ENCODE measurements at places on chromosomes 3 and 15.
A peak's percentile ranks its signal among the peaks of the same experiment; 100 is the strongest.

- DNase-seq = no peak
These were observed 28.7 kb upstream of the RPS17 start for GRCh38 chr15:82568986-82569385.

- no peak for DNase-seq
These were observed 285.7 kb upstream of the CTNNB1 start for GRCh38 chr3:40913641-40914040.

DNA sequence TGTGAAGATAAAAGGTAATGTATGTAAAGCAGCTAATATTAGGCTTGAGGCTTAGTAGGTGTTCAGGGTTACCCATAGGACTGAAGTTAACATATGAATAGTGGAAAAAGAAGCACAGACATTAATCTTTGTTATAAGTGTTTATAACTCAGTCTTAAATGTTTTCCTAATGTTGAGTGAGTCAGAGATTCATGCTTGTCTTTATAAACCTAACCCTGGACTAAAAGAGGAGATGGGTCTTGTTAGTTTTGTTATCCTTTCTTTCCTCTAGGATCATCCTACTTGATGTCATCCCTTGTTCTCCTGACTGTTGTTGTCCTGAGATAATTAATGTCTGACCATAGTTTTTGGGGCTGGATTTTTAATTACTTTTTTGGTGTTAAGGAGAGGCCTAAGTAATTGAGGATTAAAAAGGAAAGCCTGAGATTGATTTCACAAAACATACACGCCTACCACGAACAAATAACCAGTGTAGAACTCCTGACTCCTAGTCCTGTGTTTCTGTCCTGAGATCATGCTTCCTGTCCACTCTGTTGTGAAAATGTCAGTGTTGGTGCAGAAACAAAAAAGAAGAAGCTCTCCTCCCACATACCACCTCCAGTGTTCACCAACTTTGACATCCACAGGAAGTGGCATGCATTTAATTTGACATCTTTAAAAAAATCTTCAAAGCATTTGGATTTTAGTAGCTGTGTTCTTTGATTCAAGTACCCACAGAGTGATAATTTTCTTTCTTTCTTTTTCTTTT is 8.4 kb downstream of the MITF start:
- DNase-seq = no peak

DNA sequence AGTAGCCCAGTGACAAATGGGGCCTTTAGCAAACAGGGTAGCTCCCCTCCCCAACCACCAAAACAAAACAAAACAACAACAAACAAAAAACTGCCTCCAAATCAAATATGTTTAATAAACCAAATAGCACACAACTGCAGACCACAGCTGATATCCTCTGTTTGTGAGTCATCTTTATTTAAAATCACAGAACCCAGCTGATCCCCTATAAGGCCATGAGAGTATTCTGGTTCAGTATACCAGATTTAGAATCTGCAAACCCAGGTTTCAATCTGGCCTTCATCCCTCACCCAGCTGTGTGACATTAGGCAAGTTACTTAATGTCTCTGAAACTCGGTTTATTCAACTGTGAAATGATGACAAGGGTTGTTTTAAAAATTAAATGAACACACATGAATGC is 124.5 kb downstream of the SUCLG2 start:
- no peak for DNase-seq

DNA sequence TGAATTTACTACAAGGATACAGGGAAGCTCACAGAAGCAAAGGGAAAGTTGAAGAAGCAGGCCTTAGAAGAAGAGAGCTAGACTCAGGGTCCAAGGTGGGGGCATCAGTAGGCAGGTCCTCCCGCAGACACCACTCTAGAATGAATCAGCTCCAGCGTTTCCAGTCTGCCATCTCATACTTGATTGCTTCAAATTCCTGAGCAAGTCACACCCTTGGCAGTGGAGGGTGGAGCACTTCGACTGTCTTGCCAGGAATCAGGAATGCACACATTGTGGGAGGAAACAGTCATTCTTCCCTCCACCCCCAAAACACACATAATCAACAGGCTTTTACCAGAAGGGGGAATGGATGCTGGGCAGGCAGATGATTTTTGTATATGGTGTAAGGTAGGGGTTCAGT is 78.5 kb downstream of the CHCHD6 start:
- DNase-seq = peak; percentile 48

DNA sequence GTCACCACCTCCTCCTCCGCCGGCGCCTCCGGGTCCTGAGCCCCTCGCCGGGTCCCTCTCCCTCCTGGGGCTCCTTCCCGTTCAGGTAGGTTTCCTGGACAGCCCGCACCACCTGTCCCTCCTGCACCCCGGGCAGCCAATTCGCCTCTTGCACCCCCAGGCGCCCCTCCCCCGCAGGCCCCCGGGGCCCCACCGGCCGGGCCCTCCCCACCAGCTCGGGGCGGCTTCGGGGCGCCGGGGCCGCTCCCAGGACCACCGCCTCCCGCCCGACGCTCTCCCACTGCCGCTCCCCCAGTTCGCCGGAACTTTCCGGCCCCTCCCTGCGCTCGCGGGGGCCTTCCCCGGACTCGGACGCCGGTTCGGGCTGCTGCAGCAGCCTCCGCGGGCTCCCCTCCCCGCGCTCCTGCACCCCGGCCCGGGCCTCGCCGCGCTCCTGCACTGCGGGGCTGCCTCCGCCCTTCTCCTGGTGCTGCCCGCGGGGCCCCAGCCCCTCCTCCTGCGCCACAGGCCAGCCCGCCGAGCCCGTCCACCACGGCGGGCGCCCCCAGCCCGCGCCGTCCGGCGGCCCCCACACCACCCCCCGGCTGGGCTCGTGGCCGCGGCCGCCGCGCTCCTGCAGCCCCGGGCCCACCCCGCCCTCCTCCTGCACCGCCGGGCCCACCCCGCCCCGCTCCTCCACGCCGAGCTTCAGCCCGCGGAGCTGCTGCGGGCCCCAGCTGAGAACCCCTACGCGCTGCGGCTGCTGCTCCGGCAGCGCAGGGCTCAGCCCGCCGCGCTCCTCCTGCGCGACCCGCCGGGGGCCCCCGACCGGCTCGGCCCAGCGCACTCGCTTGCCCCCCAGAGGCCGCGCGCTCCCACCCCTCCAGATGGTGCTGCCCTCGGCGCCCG is 587 bp upstream of the TNK2 start:
- peak; percentile 41 for DNase-seq

GRCh38 chr15:63500265-63501250 is 3.8 kb upstream of the USP3 start:
- DNase-seq = no peak

- DNase-seq = no peak
These were observed 2.8 kb upstream of the EIF4G1 start for GRCh38 chr3:184311633-184312032.

- DNase-seq = no peak
These were observed 64.5 kb downstream of the ALCAM start for GRCh38 chr3:105431200-105431599.

- no peak for DNase-seq
These were observed 741 bp upstream of the ZNF106 start for GRCh38 chr15:42491539-42492225.

- DNase-seq = no peak
These were observed 71.3 kb upstream of the LRTM1 start for GRCh38 chr3:54999159-54999558.

DNA sequence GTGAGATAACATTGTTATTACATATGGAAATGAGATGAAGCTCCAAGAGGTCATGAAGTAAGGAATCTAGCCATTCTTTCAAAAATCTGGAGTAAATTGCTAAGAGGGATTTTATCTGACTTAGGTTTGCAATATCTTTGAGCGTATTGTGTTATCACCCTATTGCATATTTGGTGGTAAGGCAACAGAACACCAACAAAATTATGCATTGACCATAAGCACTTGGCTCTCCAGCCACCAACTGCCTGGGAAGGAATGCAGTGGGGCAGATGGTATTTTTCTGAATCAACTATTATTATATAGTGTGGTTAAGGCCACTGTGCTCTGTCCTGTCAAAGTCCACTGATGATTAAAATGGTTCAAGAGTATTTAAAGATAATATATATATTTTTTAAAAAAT is 287.9 kb upstream of the SEMA6D start:
- no peak for DNase-seq

DNA sequence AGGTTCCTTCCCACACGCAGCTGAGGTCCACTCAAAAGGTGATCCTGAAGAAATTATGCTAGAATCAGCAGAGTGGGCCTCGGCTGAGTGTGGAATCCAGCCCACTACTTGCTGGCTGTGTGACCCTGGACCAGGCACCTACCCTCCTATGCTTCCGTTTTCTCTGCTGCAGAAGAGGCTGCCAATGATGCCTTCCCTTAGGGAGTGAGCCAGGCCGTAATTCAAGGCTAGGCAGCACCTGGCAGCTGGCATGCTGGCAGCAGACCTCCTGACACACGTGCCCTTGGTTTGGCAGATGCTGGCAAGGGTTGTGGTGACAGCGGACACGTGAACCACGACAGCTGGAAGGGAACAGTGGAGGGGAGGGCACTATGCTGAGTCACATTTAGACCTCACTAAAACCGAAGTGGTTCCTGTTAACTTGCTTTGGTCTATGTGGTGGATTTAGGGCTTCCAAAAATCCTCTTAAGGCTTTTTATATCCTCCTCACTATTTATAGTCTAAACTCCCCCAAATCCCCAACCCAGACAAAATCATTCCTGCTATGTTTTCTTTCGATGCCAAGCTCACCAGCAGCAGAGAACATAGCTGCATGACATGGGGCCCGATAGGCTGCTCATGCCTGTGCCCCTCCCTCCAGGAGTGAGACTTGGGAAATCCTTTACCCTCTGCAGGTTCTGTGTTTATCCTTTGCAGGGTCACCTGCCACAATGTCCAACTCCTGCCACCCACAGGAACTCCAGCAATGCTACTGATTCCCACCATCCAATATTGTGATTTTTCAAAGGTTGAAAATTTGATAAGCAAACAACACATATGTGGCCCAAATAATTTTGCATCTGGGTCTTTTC is 10.6 kb upstream of the PCSK6 start:
- DNase-seq = peak; percentile 85

GRCh38 chr3:169759256-169759655 is 5.6 kb downstream of the TERC start:
- DNase-seq = no peak

- no peak for DNase-seq
These were observed 3.7 kb upstream of the JMJD7 start for GRCh38 chr15:41824062-41824745.

- DNase-seq = no peak
These were observed 27.7 kb downstream of the POLQ start for GRCh38 chr3:121517953-121518655.

DNA sequence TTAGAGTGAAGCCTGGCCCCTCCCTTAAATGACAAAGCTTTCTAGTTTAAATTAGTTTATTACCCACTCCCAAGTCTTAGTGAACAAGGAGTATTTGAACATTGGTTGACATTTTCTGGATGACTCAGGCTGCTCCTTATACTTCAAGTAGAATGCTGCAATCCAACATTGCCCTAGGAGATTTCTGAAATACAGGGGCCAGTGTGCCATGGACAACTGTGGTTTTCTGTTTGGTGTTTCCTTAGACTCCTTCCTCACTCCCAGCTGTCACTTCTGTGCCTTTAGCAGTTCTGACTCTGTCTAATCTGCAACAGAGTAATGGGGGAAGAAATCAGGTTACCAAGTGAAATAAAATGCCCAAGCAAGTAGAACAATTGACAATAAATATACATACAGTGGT is 116.1 kb upstream of the P2RY1 start:
- DNase-seq = no peak

- no peak for DNase-seq
These were observed 188.3 kb downstream of the CFAP20DC start for GRCh38 chr3:58861551-58861950.

GRCh38 chr3:150149651-150150051 is 179.0 kb upstream of the PFN2 start:
- no peak for DNase-seq

GRCh38 chr15:81133782-81134461 is at the start of gene CFAP161:
CFAP161 (plus strand) TSS chr15:81134270; CDS start chr15:81134330, 60 bp downstream.
- DNase-seq = peak; percentile 91

- no peak for DNase-seq
These were observed 6.5 kb downstream of the PDCD10 start for GRCh38 chr3:167728176-167728575.

DNA sequence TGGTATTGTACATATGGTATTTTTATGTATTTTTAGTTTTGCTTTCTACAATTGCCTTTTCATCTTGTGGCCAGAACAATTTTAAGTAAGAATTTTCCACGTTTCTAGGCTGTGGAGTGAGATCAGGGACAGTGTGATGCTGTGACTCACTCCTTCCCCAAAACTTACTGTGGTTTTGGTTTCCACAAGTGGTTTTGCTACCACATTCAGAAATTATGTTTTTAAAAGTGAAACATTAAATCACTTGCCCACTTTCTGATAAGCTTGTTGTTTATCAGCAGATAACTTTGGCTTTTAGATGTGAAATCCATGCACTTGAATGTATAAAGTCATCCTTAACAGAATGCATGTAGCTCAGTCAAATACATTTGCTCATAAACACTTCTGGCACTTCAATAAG is 192.2 kb upstream of the THRB start:
- no peak for DNase-seq

GRCh38 chr15:73023071-73023470 is 29.2 kb upstream of the NEO1 start:
- no peak for DNase-seq

GRCh38 chr3:54353546-54353945 is 231.2 kb downstream of the CACNA2D3 start:
- DNase-seq = peak; percentile 24

GRCh38 chr15:89553632-89554031 is 21.6 kb upstream of the TICRR start:
- DNase-seq = no peak

- no peak for DNase-seq
These were observed 3.9 kb downstream of the RRP9 start for GRCh38 chr3:51937611-51938450.

GRCh38 chr3:111926266-111926676 is 52.6 kb upstream of the ABHD10 start:
- peak; percentile 21 for DNase-seq

- no peak for DNase-seq
These were observed 25.1 kb downstream of the ETV5 start for GRCh38 chr3:186083746-186084145.

GRCh38 chr15:75671730-75672602 is 24.3 kb downstream of the SNX33 start:
- DNase-seq = no peak

DNA sequence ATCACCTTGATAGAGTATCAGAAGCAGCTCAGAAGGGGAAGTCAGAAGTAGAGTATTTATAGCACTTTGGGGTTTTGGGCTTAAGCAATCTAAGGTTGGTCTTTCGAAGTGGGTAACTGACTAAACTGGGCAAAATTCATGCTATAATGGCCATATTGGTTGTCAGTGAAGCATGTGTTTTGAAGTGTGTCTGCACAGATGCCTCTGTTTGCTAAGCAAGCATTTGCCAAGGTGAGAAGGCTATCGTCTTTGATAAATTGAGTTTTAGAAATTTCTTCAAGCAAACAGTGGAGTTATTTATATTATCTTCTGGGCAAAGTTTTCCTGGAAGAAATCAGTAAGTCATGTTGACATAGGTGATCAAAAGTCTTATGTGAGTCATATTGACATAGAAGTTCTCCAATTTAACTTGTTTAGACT is 412.8 kb upstream of the TGFBR2 start:
- no peak for DNase-seq

- no peak for DNase-seq
These were observed 58.7 kb upstream of the CHST2 start for GRCh38 chr3:143060906-143061305.

All from femur (tissue), 1 donor.